CD4-positive, alpha-beta T cell treated with Interleukin-15 for 4 hours (primary cell): ENCODE measurements at places on chromosomes 2 and 18.
A peak's percentile ranks its signal among the peaks of the same experiment; 100 is the strongest.

- DNase-seq: no peak
These were observed 32.4 kb downstream of the ABCB11 start for GRCh38 chr2:168998609-168999211.

DNA sequence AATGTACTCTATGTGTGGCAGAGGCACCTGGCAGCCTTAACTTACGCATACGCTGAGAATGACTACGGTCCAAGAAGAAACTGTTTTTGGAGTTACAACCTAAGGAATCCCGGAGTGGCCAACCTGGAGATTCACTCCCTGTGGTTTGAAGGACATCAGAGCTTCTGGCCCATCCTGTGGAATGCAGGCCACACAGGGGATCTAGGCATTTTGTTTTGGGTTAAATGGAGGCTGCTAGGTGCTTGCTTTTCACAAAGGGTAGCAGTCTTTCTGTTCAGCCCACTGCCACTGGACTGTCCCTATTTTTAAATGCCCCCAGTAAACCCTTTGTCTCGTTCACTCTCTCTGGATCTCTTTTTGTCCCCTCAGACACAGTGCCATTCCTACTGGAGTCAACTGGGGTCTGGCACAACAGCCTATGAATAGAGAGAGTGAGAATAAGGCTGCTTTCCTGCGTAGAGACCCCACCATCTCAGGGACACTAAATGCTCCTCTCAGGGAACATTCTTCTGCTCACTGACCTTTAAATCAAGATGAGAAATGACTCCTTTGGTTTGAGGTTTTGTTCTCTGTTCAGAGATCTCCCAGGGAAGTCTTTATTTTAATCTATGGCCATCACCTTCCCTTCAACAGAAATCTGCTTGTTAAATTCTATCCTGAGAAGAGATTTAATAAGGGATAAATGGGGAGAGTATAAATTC, 124.9 kb downstream of the B3GNT2 start:
- no peak for DNase-seq

GRCh38 chr2:130336877-130337734, 5.6 kb upstream of the IMP4 start:
- DNase-seq: peak; percentile 25

DNA sequence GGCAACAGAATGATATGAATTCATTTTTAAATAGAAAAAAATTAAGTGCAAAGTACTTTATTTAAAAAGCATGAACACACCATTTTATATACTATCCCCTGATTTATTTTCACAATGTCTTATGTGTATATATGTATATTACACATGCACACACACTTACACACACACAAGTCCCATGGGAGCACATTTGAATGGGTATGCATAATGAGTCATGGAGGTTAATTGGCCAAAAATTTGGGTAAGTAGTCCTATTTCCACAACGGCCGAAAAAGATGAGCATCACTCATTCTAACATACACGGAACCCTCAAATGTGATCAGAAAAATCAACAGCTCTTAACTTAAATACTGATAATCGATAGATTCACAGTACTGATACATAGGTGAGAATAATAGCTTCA, 97.4 kb upstream of the NABP1 start:
- no peak for DNase-seq

DNA sequence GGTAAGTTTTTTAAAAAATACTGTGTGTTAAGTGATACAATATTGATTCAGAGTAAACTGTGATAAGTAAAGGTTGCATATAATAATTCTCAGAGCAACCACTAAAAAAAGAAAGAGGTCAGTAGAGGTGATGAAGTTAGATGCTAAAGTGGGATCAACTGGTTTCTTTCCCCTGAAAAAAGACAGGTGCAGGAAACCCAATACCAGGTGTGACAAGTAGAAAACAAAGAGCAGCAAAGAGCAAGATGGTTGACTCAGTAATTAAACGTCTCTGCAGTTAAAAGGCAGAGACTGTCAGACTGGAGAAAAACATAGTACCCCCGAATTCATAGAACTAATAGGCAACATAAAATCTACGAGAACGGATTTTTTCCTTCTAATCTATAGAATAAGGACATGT, 128.3 kb downstream of the ATP9B start:
- DNase-seq: no peak

DNA sequence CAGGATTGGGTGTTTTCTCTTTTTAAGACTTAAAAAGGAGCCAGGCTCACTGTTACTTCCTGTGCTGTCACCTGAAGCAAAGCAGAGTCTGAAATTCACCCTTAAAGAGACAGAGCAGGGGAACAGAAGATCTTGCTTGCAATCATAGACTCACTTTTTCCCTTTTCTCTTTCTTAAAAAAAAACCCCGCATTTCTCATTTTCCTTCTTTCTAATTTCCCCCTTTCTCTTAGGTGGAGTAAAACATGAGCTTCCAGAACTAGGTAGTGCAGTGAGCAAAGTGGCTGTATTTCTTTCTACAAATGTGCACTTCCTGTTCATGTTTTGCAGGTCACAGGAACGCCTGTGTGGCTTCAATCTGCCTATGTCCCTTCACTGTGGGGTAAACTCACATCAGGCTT, 381.2 kb downstream of the LPIN1 start:
- peak; percentile 17 for DNase-seq

- DNase-seq: peak; percentile 13
These were observed 84.8 kb downstream of the ACAA2 start for GRCh38 chr18:49728542-49728941.

GRCh38 chr2:226865710-226866109, 29.9 kb downstream of the RHBDD1 start:
- no peak for DNase-seq

DNA sequence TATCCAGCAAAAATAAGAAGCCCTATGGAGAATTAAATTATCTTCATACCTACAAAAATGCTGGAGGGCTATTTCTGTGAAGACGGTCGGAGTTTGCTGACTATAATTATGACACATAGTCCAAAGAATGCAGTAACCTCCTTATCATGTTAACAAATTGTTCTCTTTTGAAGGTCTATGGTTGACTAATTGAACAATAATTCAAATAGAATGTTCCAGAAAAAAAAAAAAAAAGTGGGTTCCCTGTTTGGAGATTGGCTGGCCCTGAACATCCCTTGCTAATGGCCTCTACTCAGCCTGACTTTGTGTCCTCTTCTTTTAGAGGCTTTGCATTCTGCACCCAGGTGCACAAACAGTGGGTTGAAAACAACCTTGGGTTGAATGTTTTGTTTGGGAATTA, 82.8 kb upstream of the CCBE1 start:
- no peak for DNase-seq

DNA sequence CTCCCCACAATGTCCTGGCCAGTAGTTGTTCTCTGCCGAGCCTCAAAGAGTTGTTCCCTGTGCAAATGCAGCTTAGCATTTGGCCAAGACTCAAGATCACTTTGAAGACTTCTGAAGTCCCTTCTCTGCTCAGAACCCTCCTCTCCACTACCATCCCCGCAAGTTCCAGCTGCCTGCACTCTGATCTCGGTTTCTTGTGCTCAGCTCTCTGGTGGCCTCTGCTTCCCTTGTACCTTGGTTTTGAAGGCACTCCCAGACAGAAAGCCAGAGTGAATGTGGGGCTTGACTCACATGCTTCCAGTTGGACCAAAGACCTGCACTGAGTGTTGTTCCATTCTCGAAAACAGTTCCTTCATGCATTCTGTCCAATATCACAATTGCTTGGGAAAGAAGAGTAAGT, 28.6 kb downstream of the CRACDL start:
- no peak for DNase-seq

DNA sequence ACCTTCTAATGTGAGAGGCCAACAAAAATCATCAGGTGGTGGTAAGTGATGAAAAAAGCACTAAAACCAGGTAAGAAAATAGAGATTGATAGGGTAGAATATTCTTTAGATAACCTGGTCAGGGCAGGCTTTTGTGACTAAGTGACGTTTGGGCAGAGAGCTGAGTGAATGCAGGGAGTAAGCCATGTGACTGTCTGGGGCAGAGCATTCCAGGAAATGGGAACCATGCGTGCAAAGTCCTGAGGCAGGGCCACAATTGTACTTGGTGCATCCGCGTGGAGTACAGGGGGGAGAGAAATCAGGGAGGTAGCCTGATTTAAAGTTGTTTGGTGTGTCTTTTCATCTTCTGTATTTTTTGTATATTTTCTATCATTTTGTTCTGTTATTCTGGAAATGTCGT, 102.5 kb downstream of the LYPD6B start:
- no peak for DNase-seq

DNA sequence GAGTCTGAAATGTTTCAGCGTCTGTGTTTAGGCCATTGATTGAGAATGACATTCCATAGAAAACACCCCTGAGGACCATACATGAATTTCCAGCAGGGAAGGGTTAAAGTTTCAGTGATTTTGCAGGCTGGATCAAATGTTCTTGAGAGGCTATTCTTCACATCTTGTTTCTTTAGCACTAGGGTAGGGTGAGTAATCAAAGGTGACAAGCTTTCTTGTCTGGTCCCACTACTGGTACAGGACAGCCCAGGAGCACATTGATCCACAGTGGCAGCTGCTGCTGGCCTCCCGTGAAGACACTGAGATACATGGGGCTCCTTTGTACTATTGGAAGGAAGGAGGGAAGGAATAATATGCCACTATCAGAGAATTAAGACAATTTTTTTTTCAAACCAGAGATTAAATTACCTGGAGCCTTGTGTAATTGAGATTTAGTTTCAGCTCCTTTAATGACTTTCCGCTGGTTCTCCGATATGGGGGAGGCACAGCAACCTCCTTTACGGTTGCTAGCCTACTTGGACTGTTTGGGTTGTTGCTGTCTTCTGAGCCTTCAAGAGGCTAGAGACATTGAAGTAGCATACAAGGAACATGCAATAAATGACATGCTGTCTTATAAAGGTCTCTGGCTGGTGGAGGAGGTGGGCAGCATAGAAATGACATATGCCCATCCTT, 368.9 kb downstream of the SOX11 start:
- DNase-seq: no peak

DNA sequence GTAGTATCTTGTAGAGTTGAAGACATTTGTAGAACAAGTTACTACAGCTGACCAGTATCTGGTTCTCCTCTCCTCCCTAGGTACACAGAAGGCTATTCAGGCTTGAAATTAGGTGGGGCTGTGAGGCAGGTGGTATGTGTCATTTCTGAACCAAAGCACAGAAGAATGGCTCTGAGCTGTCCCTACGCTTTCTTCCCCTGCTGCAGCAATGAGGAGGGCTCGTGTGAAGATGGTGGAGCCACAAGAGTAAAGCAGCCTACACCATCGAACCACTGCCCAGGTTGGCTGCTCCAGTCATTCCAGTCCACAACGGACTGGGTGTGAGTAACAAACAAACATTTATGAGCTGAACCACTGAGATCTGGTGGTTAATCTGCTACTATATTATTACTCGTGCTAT, 148.9 kb downstream of the DTNB start:
- DNase-seq: no peak
